Stimulated activated CD4-positive, alpha-beta T cell treated with anti-CD3 and anti-CD28 coated beads, Interleukin-15, amount 100 ng/mL, for 1 hour (primary cell): ENCODE measurements at places on chromosomes 4 and X.

GRCh38 chr4:112978691-112979472 is 70.6 kb upstream of the ANK2 start:
- DNase-seq = no peak

DNA sequence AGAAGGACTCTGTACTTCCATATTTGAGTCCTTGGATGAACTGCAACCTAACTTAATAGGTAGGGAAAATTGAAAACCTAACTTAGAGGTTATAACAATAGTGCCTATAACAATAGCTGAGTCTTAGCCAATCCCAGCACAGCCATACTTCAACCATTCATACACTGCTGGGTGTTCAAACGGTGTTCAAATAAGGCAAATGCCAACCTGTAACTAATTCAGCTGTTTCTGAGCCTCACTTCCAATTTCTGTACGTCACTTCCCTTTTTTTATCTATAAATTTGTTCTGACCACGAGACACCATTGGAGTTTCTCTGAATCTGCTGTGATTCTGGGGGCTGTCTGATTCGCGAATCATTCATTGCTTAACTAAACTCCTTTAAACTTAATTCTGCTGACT is 9.6 kb upstream of the GRSF1 start:
- no peak for DNase-seq

DNA sequence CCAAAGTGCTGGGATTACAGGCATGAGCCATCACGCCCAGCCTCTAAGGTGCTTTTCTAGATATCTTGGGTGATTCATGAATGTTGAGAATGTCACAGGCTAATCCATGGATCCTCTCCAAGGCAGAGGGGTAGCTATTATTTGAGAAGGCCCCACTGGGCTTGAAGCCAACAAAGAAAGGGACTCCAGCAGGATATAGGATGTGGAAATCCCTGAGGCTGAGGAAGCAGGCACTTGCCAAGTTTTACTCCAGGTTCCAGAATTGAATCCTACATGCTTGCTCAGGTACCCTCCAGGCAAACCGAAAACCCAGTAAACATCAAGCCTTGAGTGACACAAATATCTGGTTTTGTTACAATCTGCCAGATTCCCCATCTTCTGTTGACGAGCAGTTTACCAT is 15.8 kb downstream of the NLGN3 start:
- no peak for DNase-seq

DNA sequence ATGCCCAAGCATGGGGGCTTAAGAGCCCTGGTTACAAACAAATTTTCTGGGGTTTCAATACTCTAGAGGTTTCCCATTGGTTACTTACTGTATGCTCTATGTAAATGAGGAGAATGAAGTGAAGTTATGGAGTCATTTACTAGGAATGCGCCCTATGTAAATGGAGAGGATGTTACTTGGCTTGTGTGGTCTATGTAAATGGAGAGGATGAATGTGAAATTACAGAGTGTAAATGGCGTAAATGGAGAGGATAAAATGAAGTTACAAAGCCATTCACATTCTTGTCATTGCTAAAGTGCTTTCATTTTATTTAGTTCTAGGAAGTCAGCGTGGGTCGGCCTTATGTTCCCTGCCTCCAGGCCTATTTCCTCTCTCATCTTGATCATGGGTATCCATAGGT is 810.5 kb upstream of the ADGRL3 start:
- DNase-seq = no peak

DNA sequence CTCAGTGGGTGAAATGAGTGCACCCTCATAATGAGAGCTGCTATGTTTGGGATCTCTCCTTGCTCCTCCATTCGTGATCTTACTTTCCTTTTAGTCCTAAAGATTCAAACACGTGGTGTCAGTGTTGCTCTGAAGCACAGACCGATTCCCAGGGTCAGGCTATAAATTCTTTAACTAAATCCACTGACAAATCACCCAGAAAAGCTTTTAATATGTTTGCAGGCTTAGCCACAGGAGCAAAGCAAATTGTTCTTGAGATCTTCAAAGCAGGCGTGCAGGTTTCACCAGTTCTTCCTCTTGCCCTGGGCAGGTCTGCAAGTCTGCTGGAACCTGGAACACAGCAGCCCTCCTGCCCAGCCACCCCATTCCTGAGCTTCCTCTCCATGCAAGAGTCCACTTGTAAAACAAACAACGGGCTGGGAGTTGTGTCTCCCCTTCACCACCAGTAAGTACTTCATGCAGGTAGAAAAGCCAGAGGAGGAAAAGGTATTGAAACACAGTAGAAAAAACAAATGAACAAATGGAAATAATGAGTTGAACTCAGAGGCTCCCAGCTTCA is 70.1 kb upstream of the ENPP6 start:
- DNase-seq = no peak

- DNase-seq = no peak
Observed at GRCh38 chr4:12879496-12879895, 604.6 kb downstream of the RAB28 start.

GRCh38 chrX:150770623-150771022 is 77.4 kb downstream of the MTMR1 start:
- DNase-seq = no peak

- no peak for DNase-seq
Observed at GRCh38 chr4:170652571-170652970, 562.8 kb upstream of the AADAT start.

DNA sequence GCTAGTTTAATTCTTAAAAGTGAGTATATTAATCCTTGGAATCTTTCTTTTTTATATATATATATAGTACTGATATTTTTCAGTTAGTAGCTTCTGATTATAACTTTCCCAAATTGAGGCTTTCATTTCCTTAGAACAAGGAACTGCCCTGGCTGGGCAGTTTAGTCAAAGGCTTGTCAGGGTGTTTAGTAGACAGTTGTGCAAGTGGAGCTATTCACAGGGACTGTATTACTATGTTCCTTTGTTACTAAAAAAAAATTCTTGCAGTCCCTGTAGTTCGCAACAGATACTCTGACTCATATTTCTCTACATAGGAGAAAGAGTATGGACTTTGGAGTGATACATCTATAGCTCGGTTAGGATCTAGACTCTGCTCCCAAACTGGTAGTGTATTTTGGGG is 20.8 kb downstream of the USO1 start:
- no peak for DNase-seq

- DNase-seq = peak; percentile 2
Observed at GRCh38 chrX:56733459-56734046, 4.5 kb downstream of the NBDY start.

- DNase-seq = no peak
Observed at GRCh38 chr4:160182727-160183126, 1079.8 kb downstream of the RAPGEF2 start.

DNA sequence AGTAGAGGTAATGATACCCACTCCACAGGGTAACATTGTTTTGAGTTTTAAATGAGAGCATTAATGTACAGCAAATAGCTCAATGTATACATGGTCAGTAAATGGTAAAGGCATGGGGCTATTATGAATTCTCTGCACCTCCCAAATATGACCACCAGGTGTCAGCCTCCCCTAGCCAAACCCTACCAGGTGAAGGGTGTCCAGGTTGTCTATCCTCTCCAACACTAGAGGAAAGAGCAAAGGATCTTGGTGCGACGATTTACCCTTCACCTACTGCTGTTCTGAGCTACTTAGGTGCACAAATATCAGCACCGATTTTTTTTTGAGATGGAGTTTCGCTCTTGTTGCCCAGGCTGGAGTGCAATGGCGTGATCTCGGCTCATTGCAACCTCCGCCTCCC is 26.5 kb upstream of the XIAP start:
- peak; percentile 15 for DNase-seq

- no peak for DNase-seq
Observed at GRCh38 chrX:54560411-54560810, 30.4 kb downstream of the GNL3L start.

GRCh38 chrX:136262243-136262642 is 11.0 kb upstream of the MAP7D3 start:
- no peak for DNase-seq

DNA sequence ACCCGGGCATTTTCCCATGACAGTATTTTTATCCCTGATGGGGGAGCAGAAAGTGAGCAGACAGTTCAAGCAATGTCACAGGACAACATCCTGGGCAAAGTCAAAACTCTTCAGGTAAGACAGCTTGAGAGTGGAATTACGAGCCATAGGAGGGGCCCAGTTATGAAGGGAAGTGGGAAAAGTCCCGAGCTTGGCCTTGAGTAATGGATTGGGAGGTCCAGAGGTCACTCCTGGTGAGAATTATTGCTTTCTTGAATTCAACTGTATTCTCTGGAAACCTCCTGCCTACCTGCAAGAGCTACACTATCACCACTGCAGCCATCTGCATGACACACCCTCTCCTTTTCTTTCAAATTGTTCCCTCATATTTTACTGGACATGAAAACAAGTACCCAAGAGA is 89.1 kb downstream of the AASDH start:
- no peak for DNase-seq

DNA sequence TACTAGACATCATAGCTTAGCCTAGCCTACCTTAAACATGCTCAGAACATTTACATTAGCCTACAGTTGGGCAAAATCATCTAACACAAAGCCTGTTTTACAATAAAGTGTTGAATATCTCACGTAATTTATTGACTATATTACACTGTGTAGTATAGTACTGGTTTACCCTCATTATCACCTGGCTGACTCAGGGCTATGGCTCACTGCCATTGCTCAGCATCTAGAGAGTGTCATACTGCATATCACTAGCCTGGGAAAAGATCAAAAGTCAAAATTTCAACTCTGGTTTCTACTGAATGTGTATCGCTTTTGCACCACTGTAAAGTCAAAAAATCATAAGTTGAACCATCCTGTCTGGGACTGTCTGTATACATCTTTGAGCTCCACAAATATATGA is 78.6 kb downstream of the CEP44 start:
- no peak for DNase-seq

DNA sequence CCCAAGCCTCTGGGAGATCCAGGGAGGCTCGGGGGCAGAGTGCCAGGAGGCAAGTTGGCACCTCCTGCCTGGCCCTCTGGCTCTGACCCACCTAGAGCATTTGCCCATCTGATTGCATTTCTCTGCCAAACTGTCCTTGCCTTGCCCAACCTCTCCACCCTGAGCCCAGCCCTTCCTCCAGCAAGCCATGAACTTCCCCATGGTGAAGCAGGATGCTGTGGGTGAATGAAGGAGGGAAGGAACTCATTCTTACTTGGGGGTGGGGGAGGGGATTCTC is 9.3 kb upstream of the CNGA2 start:
- DNase-seq = no peak

- DNase-seq = no peak
Observed at GRCh38 chrX:37684426-37684825, 1.2 kb upstream of the XK start.

GRCh38 chrX:8868906-8869305 is 67.7 kb upstream of the FAM9A start:
- DNase-seq = no peak

GRCh38 chr4:797066-797465 is 28.9 kb downstream of the CPLX1 start:
- DNase-seq = no peak

GRCh38 chr4:55031158-55031557 is 94.2 kb downstream of the KDR start:
- no peak for DNase-seq

- no peak for DNase-seq
Observed at GRCh38 chrX:26376037-26376708, 160.2 kb downstream of the MAGEB5 start.
